ENCODE measurements at places on chromosomes 1 and 21.
A peak's percentile ranks its signal among the peaks of the same experiment; 100 is the strongest.

DNA sequence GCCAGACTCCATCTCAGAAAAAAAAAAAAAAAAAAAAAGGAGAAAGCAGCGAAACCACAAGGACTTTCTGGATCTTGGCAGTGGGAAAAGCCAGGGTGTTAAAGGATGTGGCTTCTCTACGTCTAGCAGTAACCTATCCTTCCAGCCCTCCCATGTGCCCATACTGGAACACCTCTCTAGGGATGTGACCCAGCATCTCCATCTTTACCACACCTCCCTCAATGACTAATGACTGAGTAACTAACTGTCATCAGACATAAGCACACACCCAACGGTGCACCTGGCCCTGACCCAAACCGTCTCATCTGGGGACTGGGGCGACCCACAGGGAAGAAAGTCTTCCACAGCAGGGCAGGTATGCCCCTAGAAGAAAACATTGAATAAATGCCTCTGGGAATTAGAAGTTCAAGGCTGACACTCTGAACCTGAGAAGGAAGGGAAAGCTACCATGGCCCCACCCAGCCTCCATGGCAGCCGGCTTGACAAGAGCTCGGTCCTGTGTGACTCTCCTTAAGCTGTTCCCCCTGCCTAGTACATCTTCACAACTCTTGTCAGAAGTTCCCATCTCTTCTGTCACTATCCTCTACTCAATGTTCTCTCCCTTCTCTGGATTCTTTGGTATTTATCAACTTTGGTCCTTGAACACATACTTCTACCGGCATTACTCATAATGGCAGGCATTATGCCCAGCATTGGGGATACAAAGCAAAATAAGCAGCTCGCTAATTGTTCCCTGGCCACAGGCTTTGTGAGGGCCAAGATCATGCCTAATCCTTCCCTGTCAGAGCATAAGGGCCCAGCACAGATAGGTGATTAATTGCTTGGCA lies 14.8 kb upstream of the PAQR6 start:
- peak; percentile 91 for DNase-seq

GRCh38 chr1:61506944-61507500 lies 217.9 kb downstream of the TM2D1 start:
- peak; percentile 28 for DNase-seq

DNA sequence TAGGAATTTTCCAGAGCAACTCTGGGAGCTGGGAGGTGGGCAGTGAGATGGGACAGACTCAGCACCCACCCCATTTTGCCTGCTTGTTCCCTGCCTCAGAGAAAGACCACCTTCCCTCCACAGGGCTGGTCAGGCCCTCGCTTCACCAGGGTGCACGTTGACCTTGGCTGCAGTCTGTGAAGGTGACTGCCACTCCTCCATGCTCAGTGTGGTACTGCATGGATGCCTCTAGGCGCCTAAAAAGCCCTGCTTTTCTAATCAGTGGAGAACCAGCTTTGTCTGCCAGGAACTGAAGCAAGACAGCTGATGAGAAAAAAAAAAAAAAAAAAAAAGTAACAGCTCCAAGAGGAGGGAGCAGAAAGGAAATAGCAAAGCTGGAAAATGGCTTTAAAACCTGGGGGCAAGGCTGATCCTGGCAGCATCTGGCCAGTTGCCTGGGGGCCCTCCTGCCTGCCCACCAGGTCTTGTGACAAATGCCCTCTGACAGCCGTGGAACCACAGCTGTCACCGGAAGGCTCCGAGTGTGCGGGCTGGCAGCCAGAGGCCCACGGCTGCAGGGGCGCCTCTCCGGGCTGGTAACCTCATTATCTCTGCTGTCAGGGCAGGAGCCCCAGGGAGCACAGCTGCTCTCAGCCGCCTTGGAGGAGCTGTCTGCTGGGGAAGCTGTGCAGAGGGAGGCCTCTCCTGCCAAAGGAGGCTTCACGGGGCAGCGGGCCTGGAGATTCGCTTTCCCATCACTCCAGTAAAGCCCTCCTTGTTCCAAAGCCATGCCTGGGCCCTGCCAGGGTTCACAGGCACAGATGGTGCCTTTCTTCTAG lies 13.7 kb downstream of the KIAA1614 start:
- peak; percentile 68 for DNase-seq

DNA sequence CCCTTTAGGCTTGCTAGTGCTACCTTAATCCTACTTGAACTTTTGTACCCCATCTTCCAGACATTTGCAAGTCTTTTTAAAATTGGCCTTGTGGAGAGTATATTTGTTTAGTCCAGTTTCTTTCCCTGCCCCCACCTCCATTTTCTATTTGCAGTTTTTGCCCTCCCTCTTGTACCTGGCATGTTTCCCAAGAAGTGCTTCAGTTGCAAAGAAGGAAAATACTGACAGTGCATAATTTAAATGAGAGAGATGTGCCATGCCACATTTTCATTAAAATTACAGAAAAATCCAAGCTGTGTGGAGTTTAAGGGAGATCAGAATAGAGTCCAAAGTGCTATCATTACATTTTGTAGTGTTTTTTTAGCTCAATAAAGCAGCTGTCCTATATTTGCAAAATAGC lies 150.0 kb upstream of the ADGRL2 start:
- DNase-seq, result no peak

- DNase-seq, result no peak
Measured at GRCh38 chr1:201039876-201040275, 16.4 kb upstream of the KIF21B start.

- DNase-seq, result no peak
Measured at GRCh38 chr1:69587391-69587790, 19.7 kb downstream of the LRRC7 start.

DNA sequence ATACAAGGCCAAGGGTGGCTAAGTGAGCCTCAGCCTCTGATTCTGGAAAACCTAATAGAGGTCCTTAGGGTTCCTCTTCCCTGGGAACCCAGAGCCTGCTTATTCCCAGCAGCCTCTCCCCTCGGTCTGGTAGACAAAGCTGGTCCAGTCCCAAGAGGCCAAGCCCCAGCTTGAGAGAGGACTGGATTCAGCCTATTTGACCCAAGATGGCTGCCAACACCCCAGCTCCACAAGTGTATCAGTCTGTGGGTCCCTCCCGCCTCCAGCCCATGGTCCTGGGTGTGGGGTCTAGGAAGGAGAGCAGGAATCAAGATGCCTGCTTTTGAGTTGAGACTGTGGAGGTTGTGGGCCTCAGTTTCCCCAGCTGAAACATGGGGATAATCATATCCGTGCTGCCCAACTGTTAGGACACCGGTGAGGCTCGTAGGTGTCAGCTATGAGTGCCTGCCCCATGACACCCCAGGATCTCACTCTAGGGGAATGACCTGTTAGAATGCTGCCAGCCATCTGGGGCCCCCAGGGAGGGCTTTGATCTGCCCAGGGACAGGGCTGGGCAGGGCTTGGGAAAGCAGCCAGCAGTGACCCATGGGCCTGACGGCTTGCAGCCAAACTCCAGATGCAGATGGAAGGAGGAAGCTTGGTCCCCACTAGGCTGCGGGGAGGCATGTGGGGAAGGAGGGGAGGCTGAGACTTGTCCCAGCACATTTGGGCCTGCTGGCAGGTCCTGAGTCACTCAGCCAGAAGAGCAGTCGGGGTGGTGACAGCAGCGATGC lies 45.4 kb downstream of the NUAK2 start:
- DNase-seq, result no peak

GRCh38 chr21:17146426-17146825 lies 366.4 kb upstream of the CXADR start:
- no peak for DNase-seq

DNA sequence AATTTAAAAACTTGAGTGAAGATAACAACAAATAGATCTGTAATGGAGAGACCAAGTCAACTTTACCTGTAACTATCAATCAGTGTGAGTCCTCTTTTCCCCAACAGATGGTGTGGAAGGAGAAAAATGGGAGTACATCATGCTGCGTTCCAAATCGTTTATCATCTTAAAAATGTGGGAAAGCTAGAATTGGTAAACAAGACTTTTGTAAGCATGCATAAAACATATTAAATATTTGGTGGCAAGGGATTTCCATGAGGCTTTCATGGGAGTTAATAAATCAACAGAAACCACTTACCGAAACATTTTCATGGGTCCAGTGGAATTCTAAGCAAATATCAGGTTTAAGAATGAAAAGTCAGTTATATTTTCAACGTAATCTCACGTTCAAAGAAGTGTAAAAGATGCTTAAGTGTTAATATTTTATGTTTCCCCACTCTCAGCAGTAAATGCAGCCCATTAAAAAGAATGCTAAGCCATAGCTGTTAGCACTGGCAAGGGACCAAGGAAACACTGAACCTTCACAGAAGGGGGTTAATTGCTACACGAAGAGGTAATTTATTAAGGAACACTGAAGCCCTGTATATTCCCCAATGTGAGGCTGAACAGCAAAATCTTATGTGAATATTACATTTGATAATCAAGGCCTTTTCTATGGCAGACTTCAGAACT lies 117.0 kb downstream of the ZC3H11B start:
- no peak for DNase-seq

DNA sequence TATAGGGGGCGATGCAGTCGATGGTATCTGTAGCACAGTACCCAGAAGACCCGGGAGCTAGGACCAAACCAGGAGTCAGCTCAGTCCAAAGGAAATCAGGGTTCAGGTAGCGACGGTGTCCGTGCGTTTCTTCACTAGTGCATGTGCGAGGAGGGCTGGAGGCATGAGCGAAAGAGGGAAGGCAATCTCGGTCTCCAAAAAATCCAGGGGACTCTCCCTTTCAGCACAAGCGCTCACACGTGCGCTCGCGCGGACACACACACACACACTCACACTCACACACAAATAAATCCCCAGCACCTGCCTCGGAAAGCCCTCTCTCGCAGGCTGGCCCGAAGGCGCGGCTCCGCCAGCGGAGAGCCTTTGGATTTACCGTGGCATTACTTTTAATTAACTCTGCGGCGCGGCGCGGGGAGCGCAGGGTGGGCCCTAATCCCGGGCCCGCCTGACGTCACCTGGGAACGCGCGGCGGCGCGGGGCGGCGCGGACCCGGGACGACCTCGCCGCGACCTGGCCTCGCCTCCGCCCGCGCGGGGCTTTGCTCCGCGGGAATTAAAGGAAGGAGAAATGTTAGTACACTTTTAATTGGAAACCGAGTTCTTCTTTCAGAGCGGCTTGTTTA lies 121.2 kb downstream of the LMX1A start:
- no peak for DNase-seq

GRCh38 chr1:19361611-19362147 lies 49.6 kb downstream of the SLC66A1 start:
- peak; percentile 65 for DNase-seq

DNA sequence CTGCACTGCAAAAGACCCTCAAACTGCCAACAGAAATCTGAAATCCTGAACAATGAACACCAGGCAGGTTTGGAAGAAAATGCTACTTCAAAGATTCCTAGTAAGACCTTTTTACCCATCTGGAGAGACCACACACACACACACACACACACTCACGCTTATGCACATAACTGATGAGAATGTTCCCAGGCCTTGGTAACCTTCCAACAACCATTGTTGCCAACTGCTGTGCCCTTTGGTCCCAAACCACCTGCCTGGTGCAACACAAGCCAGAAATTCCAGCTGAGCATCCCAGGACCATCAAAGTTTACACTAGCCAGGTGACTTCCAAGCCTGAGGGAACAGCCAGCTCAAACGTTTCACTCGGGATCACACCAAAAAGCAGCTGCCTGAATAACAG lies 56.9 kb downstream of the SEC16B start:
- no peak for DNase-seq
